ENCODE measurements at places on chromosomes 1 and 21.

DNA sequence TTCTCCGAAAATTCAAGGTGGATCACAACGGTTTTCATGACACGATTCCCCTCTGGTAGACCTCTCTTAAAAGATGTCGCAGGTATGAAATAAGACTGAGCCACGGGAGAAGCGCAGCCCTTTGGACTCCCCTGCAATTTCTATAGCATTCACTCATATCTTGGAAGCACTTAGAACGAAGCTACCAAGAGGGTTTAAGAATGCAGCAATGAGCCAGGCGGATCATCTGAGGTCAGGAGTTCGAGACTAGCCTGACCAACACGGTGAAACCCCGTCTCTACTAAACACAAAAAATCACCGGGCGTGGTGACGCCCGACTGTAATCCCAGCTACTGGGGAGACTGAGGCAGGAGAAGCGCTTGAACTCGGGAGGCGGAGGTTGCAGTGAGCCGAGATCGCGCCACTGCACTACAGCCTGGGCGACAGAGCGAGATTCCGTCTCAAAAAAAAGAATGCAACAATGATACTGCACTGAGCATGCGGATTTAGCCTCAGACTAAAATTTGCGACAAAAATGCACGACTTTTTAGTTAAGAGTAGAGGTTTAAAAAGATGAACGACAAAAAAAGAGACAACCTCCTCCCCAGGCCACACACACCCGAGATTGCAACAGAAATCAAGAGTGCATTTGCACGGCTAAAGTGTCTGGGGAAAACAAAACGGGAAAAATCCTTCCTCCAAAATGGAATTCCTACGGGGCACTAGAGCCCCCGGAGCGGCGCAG lies 743 bp downstream of the TOMM20 start:
- DNase-seq = no peak

GRCh38 chr1:43978551-43979260 lies at the start of gene B4GALT2:
Gene B4GALT2, plus strand, starts transcription at chr1:43979210. Its CDS starts 1,951 bp downstream, at chr1:43981161.
- DNase-seq = peak; percentile 9

DNA sequence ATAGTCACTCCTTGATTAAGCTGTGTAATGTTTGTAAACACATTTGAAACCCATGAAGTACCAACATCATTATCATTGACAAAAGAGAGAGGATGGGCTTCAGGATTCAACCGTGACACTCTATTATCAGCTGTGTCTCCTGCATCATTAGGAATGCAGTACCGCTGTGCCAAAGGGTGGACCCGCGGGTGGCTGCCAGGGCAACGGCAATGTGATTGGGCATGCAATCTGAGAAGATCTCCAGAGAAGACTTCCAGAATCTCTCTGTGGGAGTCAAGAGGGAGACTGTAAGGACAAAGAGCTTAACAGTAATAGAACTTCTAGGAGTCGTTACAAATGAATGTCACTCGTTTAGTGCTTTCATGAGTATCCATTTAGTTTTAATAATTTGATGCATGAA lies 97.9 kb downstream of the USH2A start:
- DNase-seq = no peak

DNA sequence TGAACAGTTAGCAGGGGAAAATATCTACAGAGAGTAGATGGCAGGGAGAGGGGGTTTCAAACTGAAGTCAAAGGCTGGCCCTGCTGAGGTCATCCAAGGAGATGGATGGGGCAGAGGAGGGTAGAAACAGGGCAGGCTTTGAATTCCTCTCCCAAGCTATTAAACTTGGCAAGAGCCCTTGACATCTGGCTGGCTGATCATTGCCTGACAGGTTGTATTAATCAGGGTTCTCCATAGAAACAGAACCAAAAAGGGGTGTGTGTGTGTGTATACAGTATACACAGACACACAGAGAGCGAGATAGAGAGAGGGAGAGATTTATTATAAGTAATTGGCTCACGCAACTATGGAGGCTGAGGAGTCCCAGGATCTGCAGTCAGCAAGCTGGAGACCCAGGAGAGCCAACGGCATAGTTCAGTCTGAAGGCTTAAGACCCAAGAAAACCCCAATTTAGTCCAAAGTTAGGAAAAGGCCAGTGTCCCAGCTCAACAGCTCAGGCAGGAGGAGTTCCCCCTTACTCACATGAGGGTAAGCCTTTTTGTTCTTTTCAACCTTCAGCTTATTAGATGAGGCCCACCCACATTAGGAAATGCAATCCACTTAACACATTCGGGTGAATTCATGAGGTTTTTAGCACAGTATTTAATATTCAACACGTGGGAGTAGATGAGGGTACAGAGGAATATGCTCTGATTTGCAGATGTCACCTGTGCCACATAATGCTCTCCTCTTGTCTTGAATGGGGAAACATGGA lies 46.7 kb upstream of the HAO2 start:
- no peak for DNase-seq

- no peak for DNase-seq
Observed at GRCh38 chr1:35111106-35111505, 31.9 kb downstream of the ZMYM1 start.

DNA sequence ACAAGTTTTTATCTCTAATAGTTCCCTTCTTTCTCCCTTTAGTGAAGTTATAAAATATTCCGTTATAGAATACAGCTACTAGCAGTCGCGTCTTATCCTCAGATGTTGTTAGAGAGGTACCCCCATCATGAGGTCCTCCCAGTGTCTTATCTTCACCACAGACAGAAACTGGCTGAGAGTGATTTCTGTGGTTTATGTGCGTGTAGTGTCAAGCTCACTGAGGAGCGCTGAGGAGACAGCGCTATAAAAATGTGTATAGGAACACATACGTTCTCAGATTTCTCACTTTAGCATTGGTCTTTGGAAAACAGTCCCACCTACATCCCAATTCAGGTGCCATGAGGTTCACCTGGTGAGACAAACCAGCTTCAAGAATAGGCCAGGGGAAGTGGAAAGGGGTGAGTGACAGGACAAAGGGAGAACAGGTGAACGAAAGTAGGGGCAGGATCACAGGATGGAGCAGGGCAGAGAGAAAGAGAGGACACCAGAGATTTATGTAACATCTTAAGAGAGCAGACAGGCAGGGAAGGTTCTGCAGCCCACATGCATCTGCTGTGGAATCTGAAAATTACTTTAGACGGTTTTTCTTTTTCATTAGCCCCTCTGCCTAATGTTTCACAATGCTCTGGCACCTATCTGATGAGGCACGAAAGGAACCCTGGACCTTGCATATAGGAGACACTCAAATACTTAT lies 2.7 kb upstream of the PLEKHO1 start:
- DNase-seq = no peak

Data from AML-193 (cell line).